Fibroblast of skin of left biceps (primary cell): ENCODE measurements at places on chromosomes 6 and 20.

- DNase-seq: no peak
These were observed 53.8 kb upstream of the POLR1H start for GRCh38 chr6:30007132-30007764.

GRCh38 chr6:163955096-163955495 lies 540.6 kb downstream of the QKI start:
- peak; percentile 59 for DNase-seq

- no peak for DNase-seq
These were observed 37.3 kb downstream of the LRRC1 start for GRCh38 chr6:53831936-53832660.

- no peak for DNase-seq
These were observed 113.1 kb downstream of the ADAT2 start for GRCh38 chr6:143337201-143337949.

DNA sequence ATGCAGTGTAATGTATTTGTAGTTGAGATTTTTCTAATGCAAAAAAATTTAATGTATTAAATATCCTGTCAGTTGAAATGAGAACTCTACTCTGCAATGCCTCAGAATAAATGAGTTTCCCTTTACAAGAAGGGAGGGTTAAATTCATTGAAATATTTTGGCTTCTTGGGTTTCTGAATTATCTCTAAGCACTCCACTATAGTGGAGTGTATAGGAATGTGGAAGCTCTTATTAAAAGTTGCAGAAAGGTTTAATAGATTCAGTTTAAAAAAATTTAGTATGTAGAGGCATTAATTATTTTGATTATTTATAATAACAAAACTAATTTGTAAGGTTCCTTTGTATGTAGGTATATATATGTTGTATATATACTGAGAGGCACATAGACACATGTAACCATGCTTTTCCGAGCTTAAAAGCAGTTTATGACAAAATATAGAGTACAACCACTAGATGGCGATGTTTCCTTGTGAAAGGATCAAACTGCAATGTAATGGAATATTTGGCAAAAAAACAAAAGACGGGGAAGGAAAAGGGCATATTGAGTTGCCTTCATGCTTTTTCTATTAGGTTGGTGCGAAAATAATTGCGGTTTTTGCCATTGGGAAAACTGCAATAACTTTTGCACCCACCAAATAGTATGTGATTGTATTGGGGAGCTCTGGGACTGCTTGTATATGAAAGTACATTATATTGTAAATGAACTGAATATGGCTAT lies 144.2 kb downstream of the MYO6 start:
- peak; percentile 51 for DNase-seq

DNA sequence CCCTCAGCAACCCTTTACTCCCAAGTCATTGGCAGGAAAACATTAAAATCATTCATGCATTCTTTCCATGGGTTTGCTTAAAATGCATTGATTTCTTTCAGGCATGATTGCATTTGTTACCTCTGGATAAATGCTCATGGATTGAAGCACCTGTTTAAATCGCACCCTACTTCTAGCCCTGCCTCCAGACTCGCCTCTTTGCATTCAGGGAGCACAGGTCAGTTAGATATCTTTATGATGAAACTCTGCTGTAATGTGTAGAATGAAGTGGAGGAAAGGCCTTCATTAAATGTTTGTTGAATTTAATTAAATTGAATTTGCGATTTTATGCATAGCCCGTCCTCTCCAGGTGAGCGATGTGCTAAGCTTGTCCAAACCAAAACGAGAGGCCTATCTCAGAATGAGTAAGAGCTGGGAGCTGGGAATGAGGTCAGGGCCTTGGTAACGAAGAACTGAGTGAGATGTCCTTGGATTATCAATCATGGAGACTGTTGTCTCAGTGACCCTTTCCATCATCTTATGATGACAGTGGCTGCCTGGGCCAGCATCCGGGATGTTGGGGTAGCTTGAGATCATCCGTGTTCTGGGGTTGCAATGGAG lies 210.1 kb downstream of the SYNDIG1 start:
- DNase-seq: no peak

GRCh38 chr20:57429580-57430200 lies 38.5 kb downstream of the RBM38 start:
- DNase-seq: no peak

GRCh38 chr20:53809728-53810365 lies 216.2 kb upstream of the ZNF217 start:
- DNase-seq: no peak

DNA sequence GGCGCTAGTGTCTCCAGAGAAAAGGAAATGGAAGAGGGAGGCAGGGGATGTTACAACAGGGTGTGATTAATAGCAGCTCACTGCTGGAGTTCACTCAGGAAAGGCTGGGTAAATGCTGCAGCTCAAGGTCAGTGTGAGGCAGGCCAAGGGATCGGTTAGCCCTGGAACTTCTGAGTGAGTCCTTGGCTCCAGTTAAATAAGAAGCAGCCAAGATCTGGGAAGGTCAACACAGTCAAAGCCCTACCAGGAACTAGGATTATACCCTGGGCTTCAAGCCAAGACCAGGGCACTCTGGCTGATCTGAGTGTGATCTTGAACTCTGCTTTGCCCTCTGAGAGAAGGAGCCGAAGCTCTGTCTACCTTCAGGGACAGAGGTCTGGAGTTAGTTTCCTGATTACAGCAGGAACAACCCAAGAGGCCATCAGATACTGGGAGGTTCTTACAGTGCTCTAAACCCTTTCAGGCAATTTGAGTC lies 44.3 kb downstream of the TPD52L1 start:
- no peak for DNase-seq

DNA sequence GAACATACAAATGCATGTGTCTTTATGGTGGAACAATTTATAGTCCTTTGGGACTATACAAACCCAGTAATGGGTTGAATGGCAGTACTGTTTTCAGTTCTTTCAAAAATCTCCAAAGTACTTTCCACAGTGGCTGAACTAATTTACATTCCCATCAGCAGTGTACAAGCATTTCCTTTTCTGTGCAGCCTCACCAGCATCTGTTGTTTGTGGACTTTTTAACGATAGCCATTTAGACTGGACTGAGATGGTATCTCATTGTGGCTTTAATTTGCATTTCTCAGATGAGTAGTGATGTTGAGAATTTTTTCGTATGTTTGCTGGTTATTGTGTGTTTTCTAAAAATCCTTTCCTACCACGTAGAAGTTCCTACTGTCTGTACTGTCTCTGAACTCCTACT lies 327.2 kb upstream of the ZFP64 start:
- DNase-seq: no peak

DNA sequence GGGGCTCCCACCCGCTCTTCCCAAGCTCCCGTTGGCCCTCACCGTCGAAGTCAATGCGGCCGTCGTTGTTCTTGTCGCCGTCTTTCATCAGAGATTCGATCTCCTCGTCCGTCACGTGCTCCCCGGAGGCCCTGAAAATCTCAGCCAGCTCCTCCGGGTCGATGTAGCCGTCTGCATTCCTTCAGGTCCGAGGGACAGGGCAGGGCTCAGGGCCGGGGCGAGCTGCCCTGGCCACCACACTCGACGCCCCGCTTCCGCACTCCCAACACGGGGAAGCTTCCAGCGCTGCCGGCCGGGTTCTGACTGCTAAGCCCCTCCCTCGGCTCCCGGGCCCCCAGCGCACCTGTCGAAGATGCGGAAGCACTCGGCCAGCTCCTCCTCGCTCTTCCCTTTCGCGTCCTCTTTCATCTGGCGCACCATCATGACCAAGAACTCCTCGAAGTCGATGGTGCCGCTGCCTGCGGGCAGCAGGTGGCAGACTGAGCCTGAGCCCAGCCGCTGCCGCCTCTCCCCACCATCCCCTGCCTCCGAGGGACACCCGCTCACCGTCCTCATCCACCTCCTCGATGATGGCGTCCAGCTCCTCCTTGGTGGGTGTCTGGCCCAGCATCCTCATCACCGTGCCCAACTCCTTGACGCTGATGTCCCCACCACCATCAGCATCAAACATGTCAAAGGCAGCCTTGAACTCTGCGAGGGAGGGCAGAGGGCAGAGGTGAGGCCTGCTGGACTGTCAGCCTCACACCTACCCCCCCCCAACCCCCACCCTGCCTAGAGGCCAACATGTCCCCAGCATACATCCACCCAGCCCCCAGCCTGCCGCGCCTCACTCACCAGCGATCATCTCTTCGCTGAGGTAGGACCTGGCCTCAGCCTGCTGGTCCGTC lies 2.9 kb downstream of the TNNC2 start:
- no peak for DNase-seq

- DNase-seq: no peak
These were observed 103.8 kb upstream of the FLRT3 start for GRCh38 chr20:14441201-14441600.

DNA sequence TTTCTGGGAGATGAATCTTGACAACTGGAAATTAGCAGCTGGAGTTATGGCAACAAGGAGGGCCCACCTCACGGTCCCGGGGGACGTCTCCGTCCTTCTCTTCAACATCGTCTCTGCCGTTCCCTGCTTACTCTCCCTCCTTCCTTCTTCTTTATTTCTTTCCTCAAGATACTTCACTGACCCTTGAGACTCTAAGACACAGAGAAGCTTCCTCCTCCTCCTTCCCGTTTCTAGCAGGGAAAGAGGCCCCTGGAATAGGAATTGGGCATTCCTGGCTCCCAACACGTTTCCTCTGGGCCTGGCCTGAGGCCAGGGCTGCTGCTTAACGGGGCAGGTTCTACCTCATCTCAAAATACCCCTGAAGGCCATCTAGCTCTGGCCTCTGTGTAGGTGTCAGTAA lies 189.9 kb upstream of the GMDS start:
- no peak for DNase-seq

- no peak for DNase-seq
These were observed 521.0 kb upstream of the ARID1B start for GRCh38 chr6:156256161-156256560.

DNA sequence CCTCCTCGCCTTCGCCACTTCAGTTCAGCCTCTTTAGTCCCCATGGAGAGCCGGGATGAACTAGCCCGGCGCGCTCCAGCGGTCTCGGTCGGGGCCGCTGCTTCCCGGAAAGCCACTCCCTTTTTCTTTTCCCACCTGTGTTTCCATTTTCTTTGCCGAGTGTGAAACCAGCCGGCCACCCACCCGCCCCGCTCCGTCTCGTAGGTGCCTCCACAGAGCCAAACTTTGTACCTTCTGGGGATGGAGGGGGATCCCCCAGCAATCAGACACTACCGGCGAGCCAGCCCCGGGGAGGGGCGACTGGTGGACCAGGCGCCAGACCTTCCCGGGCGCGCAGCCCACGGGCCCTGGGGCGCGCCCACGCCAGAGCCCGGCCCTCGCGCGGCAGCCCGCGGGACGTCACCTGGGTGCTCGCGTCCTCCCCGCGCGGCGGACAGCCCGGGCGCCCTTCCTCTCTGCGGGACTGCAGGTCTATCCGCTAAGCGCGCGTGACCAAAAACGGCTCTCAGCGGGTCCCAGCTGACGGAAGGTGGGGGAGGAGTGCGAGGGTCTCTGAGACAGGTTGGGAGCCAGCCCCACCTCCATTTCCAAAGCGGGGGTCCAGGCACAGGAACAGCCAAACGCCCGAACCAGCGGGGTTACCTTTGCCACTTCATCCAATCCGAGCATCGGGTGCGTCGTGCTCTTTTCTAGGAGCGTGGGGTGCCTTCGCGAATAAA lies at the start of gene MCHR2:
Gene MCHR2, minus strand, starts transcription at position 691 of the 719 bp plus-strand sequence. CDS start 38,076 bp downstream, outside the sequence.
- no peak for DNase-seq

- DNase-seq: no peak
These were observed 40.3 kb downstream of the MGME1 start for GRCh38 chr20:18009116-18009515.

DNA sequence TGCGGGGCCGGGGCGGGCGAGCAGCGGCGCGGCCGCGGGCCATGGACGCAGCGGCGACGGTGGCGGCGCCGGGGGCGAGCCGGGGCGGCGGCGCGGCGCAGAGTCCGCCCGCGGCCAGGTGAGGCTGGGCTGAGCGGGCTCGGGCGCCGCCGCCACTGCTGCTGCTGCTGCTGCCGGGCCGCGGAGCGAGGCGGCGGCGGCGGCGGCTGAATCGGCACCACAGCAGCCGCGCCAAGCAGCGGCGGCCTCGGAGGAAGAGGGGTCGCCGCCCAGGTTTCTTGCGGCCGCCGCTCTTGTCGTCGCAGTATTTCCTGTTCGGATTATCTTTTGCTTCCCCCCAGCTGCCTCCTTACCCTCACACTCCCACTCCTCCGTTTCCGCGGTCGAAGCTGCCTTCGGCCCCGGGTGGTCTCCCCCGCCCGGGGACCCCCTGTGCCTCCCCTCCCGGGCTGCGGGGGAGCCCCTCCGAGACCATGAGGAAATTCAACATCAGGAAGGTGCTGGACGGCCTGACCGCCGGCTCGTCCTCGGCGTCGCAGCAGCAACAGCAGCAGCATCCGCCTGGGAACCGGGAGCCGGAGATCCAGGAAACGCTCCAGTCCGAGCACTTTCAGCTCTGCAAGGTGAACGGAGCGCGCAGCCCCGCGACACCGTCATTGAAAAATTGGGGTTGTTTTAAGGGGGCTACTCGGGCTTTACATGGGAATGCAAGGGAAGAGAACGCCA lies at the start of gene STXBP5:
Gene STXBP5, plus strand, starts transcription at position 358 of the 726 bp plus-strand sequence. Its CDS starts 116 bp downstream, at position 474.
- DNase-seq: no peak

- no peak for DNase-seq
These were observed 9.7 kb upstream of the MARCKS start for GRCh38 chr6:113847447-113847846.

DNA sequence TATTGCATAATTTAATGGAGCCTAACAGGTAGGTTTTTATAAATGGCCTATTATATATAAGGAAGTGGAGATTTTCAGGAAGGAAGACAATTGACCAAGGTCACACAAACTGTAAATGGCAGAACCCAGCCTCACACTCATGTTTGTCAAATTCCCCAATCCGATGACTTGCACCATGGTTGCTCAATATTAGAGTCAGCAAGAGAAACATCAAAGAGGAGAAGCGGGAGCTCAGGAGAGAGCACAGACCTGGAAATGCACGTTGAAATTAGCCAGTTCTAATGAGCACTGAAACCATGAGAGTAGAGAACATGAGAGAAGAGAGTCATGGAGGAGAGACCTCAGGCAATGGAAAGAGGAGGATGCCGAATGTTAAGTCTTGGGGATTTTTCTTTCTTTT lies 13.5 kb upstream of the MLIP start:
- DNase-seq: no peak

DNA sequence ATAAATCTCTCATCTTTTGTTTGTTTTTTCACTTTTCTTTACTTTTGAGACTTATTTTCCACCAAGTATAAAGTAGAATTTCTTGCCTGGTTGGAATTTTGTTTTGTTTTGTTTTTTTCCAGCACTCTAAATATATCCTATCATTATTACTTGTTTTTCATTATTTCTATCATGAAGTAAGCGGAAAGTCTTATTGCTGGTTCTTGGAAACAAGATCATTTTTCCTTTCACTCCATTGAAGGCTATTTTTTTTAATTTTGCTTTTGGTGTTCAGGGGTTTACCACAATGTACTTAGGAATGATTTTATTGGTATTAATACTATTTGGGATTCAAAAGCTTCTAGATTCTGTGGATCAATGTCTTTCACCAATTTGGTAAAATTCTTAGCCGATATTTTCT lies 190.1 kb downstream of the LAMA2 start:
- no peak for DNase-seq

DNA sequence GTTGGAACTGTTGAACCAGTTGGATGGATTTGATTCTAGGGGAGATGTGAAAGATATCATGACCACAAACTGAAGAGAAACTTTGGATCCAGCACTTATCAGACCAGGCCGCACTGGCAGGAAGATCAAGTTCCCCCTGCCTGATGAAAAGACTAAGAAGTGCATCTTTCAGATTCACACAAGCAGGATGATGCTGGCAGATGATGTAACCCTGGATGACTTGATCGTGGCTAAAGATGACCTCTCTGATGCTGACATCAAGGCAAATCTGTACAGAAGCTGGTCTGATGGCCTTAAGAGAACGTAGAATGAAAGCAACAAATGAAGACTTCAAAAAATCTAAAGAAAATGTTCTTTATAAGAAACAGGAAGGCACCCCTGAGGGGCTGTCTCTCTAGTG lies 72.8 kb upstream of the CDYL start:
- no peak for DNase-seq

GRCh38 chr6:43436577-43437282 lies 9.4 kb downstream of the ABCC10 start:
- peak; percentile 31 for DNase-seq
